ENCODE measurements at places on chromosomes 4 and X.

DNA sequence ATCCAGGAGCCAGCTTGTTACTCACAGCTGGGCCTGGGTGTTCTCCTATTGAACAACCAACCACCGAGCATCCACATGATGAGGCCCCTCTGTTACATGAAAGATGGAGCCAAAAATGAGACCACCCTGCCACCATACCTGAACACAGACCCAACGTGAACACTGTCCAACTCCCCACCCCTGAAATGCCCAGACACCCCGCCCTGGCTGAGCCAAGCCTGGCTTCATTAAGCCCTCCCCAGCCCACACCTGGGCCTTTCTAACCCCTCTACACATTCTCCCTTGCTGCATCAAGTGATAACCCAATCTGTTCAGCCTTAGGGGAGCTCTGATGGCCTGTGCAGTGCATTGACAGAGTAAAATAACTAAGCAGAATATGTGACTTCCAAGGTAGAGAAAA lies 80.7 kb downstream of the EVC start:
- no peak for DNase-seq

GRCh38 chr4:47315346-47315745 lies 148.2 kb downstream of the COMMD8 start:
- DNase-seq = no peak

GRCh38 chr4:101355767-101356702 lies 8.7 kb upstream of the PPP3CA start:
- no peak for DNase-seq

DNA sequence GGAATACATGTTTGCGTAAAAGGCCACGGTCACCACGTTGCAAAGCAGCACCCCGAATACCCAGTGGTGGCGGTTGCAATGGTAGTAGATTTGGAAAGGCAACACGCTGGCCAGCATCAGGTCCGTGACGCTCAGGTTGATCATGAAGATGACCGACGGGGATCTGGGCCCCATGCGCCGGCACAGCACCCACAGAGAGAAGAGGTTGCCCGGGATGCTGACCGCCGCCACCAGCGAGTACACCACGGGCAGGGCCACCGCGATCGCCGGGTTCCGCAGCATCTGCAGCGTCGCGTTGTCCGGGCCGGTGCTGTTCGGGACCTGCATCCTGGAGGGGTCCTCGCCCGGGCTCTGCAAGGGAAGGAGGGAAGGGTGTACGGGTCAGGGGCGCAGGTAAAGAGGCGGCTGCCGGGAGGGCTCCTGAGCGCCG lies 13.5 kb upstream of the ASMTL start:
- no peak for DNase-seq

DNA sequence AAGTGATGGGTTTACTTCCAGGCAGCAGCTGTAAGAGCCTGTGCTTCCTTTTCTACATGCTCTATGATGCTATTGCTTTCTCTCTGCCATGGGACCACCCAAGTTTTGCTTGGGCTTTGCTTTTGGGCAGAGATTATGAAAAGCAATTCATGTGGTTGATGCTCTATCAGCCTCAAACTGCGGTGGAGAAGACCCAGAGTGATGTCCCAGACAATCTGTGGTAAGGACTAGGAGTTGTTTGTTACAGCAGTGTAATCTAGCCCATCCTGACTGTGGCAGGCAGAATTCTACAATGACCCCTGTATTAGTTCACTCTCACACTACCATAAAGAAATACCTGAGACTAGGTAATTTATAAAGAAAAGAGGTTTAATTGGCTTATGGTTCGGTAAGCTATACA lies 9.2 kb upstream of the CYTL1 start:
- DNase-seq = no peak

DNA sequence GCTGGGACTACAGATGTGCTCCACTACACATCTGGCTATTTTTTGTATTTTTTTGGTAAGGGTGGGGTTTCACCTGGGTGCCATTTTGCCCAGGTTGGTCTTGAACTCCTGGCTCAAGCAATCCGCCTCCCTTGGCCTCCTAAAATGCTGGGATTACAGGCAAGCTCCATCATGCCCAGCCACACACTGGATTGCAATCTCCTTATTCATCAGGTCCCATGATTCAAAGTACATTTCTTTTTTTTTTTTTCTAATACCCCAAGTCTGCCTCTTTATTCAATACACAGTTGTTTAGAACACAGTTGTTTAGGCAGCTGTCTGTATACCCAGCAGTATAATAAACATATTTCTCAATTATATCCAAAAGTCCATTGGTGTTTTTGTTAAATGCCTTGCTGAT lies 130.3 kb upstream of the ARSJ start:
- DNase-seq = no peak

GRCh38 chr4:76435528-76436319 lies 695 bp downstream of the SHROOM3 start:
- DNase-seq = no peak

GRCh38 chr4:110636680-110637407 lies 14.0 kb upstream of the PITX2 start:
- DNase-seq = no peak

- DNase-seq = no peak
Measured at GRCh38 chr4:108209489-108209888, 40.8 kb upstream of the LEF1 start.

DNA sequence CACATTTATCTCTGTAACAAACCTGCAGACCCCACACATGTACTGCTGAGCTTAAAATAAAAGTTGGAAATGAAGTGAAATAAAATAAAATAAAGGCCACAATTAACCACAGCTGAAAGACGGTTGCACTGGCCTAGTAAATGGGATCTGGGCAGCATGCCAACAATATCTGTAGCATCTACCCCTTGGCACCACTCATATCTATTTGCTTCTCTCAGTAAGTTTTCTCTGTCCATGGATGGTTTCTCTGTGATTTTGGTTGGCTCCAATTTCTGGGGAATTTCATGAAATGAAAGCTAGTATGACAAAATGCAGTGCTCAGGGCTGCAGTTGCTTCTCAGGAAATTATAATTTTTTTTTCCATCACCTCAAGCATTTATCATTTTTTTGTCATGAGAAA lies 172.0 kb upstream of the IL15 start:
- no peak for DNase-seq

DNA sequence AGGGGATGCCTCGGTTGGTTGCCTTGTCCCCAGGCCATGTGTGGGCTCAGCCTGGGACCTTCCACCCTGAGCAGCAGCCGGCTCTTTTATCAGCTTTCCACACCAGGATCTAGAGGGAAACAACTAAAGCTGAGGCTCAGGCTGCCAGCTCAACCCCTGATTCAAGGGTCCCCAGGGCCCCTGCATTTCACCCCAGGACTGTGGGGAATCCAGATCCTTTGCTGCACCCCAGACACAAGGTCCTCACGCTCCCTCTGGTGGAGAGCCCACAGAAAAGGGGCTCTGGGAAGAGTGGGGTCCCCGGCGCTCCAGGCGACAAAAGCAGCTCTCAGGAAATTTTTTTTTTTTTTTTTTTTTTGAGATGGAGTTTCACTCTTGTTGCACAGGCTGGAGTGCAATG lies 64.3 kb downstream of the ZFYVE28 start:
- DNase-seq = no peak

DNA sequence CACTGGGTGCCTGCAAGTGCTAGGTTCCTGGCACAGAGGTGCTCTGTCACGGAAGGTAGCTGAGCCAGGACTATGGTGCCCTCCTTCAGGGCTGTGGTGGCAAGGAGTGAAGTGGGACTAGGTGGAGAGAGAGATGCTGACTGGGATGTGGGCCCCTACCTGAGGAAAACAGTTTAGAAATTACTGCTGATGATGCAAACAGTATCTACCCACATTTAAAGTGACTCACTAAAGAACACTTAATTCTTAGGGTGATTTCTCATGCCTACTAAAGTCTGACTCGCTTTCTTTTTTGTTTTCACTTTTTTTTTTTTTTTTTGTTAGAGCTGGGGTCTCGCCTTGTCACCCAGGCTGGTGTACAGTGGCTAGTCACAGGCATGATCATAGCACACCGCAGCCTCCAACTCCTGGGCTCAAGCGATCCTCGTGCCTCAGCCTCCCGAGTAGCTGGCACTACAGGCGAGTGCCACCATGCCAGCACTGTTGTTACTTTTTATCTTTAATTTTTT lies 3.1 kb downstream of the ZNF185 start:
- DNase-seq = no peak

- DNase-seq = no peak
Measured at GRCh38 chr4:95023110-95023509, 265.4 kb downstream of the BMPR1B start.

GRCh38 chr4:140928880-140929279 lies 172.7 kb upstream of the TBC1D9 start:
- DNase-seq = no peak

GRCh38 chrX:10254739-10255138 lies 98.0 kb downstream of the CLCN4 start:
- no peak for DNase-seq

DNA sequence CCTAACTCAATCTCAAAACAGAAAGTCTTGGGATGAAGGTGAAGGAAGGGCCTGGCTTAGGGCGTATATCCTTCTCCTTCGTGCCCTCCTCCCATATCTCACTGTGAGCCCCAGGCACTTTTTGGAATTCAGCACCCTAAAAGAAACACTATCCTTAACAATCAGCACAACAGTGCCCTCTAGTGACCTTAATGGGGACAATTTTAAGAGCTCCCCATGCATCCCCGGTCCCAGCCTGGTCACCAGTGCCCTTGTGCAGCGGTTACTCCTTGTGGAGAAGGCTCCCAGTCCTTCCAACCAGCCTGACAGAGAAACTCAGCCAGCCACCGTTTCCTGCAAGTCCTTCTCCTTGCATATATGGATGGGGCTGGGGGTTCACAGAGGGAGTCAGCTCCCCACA lies 4.2 kb downstream of the PAK3 start:
- DNase-seq = no peak

DNA sequence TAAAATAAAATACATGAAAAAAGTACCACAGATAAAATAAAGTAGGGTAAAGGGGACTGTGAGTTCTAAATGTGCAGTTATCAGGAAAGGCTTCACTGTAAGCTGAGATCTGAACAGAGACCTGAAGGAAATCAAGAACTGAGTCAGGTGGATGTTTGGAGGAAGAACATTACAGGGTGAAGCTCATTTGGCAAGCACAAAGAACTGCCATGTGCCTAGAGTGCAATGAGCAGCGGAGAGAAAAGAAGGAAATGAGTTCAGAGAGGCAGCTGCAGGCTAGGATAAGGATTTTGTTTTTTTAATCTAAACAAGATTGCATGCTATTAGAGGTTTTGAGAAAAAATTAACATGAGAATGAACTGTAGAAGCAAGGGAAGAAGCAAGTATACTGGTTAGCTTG lies 373.1 kb downstream of the STPG2 start:
- DNase-seq = no peak

DNA sequence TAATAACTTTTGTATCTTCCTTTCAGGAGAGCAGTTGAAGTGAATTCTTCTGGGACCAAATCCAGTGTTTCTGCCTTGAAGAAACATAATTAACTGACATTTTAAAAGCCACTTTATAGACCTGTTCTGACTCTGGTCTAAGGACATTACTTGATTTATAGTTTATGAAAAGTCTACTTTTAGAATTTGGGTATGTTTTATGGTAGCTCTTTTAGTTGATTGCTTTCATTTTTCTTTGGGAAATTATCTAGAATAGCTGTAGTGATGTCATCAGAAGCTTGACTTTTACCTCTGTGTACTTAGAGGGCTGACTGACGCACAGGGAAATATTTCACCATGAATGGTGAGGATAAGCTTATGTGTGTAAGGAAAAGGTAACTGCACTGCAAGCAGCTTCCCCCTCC lies 131.8 kb upstream of the LIMCH1 start:
- DNase-seq = no peak

- DNase-seq = no peak
Measured at GRCh38 chrX:54087661-54088060, 43.4 kb upstream of the PHF8 start.

DNA sequence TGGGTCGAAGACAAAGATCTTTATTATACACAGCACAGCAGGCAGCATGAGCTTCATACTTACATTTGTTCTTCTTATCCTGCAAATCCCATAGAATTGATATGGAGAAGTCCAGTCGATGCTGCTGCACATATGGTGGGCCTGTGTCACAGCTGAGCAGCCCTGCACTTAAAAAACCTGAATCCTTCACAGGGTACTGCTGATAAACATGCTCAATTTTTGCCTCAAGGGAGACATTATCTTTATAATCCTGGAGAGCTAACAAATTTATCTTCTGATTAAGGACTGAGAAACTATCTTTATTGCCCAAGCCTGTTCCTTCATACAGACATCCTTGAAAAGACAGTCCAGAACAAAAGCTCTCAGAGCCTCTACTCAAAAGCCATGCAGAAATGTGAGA lies 434.4 kb upstream of the FAM47C start:
- no peak for DNase-seq

DNA sequence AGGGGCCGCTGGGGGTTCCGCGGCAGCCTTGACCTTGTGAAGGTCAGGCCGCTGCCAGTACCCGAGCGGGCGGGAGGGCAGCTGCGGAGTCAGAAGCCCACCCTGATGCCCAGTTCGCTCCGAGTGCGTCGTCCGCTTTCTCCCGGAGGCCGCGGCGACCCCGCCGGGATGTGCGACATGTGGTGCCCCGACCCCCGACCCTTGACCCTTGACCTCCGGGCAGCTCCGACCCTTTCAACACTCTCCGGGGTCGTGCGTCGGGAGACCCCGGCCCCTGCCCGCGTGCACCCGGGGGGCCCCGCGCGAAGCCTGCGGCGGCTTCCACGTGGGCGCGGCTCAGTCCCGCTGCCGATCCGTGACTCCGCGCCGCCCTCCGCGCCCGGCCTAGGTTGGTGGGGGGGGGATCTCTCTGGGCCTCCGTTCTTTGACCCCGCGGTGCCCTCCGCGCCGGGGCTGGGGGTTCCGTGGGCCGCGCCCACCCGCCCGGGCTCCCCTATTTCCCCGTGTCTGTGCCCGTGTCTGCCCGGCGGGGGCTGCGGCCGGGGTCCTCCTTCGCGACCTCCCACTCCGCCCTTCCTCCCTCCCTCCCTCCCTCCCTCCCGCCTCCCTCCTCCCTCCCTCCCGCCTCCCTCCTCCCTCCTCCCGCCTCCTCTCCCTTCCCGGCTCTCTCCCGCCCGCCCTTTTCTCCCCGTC lies 609 bp upstream of the SLC25A6 start:
- DNase-seq = no peak

DNA sequence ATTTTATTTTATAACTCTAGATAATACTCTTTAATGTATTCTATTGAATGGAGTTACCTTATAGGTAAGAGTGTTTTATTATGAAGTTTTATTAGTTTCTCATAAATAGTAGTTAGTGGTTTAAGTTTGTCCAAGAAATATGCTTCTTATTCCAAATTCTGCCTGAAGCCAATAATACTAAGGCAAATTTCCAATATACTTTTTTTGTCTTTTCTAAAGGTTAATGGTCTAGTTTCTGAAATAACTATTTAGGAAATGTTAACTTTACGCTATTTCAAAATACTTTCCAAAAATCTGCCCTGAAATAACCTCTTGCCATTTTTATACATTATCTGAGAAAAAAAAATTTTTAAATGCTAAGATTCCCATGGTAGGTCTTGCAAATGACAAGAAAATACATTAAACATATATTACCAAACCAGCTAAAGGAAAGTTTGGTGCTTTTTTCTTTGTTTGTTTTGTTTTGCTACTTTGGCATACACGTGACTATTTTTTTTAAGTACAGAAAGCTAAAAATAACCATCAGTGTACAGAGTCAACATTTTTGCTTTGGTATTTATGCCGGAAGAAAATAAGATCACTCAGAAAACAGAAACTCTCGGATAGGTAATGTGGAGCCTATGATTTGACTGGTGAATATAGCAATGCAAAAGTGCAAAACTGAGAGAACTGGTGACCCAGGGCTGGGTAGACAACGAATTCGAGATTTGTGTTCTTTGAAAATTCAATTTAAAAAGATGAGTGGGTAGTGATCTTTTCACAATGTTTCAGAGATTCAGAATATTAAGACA lies 29.8 kb downstream of the PCDH18 start:
- DNase-seq = no peak
